Bronchus fibroblast of lung (primary cell): ENCODE measurements at places on chromosomes 5 and 9. TPM values are rescaled to one million over a fixed set of nuclear protein-coding genes. Genes with fewer than 3 reads are reported as not detected.

The NFIB gene
- 14.1 and 15.8 TPM in 2 replicates for total RNA-seq

The CFAP90 gene
- 0.30 and 0.84 TPM in 2 replicates for total RNA-seq

The F2RL1 gene
- 16.5 and 20.2 TPM in 2 replicates for total RNA-seq

The SPATA24 gene
- 5.1 and 7.4 TPM in 2 replicates for total RNA-seq

The PDLIM4 gene
- total RNA-seq, result 59.6 and 71.6 TPM in 2 replicates

The NUDT12 gene
- total RNA-seq, result 7.9 and 11.3 TPM in 2 replicates

The PCA3 gene
- total RNA-seq, result not detected in 2 replicates

The ALDH1A1 gene
- total RNA-seq, result 0.17 TPM in 1 of 2 replicates, not detected in the other

The SCGB3A2 gene
- not detected in 2 replicates for total RNA-seq

The SEMA4D gene
- total RNA-seq, result 0.59 and 0.84 TPM in 2 replicates

The EQTN gene
- total RNA-seq, result not detected in 2 replicates

The SAXO1 gene
- not detected in 2 replicates for total RNA-seq

The TLR4 gene
- total RNA-seq, result not detected in 2 replicates

The ETF1 gene
- 81.9 and 85.7 TPM in 2 replicates for total RNA-seq

The PCDHA8 gene
- not detected in 2 replicates for total RNA-seq

The SHOC1 gene
- total RNA-seq, result under 0.01 TPM in 1 of 2 replicates, not detected in the other

The PCSK5 gene
- 0.67 and 0.89 TPM in 2 replicates for total RNA-seq

The DNAJC25 gene
- total RNA-seq, result 6.2 and 7.7 TPM in 2 replicates

The SUSD3 gene
- 4.7 and 5.6 TPM in 2 replicates for total RNA-seq

The PCDHB11 gene
- under 0.01 TPM in 2 replicates for total RNA-seq

The IL4 gene
- not detected in 2 replicates for total RNA-seq

The LCN9 gene
- total RNA-seq, result not detected in 2 replicates

The SLC25A2 gene
- not detected in 2 replicates for total RNA-seq

The OR1J2 gene
- total RNA-seq, result not detected in 2 replicates

The SKP1 gene
- 285 and 312 TPM in 2 replicates for total RNA-seq

The PSMB7 gene
- total RNA-seq, result 379 and 394 TPM in 2 replicates

The PFN3 gene
- total RNA-seq, result not detected in 2 replicates

The CARTPT gene
- not detected in 2 replicates for total RNA-seq
